Sigmoid colon (tissue), 7 donors: ENCODE measurements at places on chromosomes 11 and 22. TPM values are rescaled to one million over a fixed set of nuclear protein-coding genes. Genes with fewer than 3 reads are reported as not detected.

Gene KRTAP5-11
- not detected for total RNA-seq

Gene NCF4
- total RNA-seq: 13.5 TPM

Gene DTX4
- total RNA-seq: 3.5 TPM

Gene NNMT
- total RNA-seq: 960 TPM

Gene FBLN1
- 123 TPM for total RNA-seq
